Panc1 (cell line): ENCODE measurements at places on chromosomes 3 and 15.

DNA sequence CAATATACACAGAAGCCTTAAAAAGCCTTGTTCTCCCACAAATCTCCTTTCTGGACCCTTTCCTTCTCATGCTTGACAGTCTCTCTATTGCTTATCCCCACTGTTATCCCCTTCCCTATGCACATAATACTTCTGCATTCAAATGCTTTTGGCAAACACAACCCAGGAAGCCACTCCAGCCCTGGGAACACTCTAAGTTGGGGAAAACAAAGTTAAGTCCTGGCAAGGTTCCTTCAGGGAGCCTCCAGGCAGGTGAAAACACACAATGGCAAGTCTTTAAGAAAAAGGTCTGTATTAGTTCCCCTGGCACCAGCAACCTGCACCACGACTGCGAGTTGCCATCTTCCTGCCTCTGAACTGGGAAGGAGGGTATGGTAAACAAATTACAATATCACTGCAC is 19.7 kb upstream of the GANC start:
- DNase-seq = no peak

DNA sequence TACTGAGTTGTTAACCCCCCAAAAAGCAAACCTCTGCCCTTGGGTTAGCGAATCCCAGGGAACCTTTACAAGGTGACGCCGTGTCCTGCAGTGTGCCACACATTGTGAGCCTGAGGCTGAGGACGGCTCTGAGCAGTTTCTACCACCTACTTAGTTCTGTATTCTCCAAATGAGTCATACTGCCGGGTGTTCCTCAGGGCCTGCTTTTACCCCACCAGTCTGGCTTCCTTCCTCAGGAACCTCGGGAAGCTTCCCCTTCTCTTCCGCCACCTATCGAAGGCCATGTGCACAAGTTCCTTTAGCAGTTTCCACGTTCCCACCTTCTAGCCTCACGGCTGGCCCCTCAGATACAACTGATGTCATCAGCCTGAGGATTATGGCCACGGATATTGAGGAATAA is 384.0 kb upstream of the TPM1 start:
- no peak for DNase-seq

DNA sequence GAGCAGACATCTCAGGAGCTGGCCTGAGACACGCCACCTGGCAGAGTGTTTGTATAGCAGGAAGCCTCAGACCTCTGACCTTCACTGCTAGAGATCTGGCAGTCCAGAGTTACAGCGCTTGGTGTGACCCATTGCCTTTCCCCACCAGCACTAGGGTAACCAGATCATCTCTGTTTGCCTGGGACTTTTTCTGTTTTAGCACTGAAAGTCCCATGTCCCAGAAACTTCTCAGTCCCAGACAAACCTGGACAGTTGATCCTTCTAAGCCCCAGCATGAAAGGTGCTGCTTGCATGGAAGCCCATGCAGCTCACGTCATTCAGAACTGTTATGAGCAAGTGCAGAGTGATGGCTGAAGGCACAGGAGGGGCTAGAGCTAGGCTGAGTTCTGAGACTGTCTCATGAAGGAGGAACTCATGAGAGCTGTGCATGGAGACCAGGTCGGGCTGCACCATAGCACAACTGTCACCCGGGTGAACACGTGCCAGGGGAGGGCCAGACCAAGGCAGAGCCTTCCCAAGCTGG is 18.2 kb upstream of the AHSG start:
- DNase-seq = no peak

- no peak for DNase-seq
These were observed 674.7 kb downstream of the MECOM start for GRCh38 chr3:168988853-168989252.

- DNase-seq = no peak
These were observed 120.1 kb downstream of the ADAMTS17 start for GRCh38 chr15:100221471-100222348.

DNA sequence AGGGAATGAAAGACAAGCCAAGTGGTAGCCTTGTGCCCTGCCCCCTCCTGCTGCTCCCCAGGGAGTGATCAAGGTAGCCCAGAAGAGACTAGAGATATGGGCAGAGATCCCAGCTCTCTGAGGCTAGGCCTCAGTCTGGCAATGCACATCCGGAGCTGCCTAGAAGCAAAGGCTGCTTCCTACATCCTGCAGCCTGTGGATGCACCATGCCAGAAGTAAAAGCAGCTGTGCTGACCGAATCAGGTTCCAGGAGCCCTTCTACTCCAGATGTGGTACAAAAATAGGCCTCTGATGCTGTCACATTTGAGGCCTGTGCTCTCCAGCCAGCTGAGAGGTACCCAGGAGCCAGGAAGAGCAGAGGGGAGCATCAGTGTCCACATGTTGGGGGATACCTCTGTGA is 16.0 kb downstream of the TRAIP start:
- DNase-seq = no peak

GRCh38 chr15:36252146-36252711 is 327.2 kb upstream of the CDIN1 start:
- DNase-seq = no peak

DNA sequence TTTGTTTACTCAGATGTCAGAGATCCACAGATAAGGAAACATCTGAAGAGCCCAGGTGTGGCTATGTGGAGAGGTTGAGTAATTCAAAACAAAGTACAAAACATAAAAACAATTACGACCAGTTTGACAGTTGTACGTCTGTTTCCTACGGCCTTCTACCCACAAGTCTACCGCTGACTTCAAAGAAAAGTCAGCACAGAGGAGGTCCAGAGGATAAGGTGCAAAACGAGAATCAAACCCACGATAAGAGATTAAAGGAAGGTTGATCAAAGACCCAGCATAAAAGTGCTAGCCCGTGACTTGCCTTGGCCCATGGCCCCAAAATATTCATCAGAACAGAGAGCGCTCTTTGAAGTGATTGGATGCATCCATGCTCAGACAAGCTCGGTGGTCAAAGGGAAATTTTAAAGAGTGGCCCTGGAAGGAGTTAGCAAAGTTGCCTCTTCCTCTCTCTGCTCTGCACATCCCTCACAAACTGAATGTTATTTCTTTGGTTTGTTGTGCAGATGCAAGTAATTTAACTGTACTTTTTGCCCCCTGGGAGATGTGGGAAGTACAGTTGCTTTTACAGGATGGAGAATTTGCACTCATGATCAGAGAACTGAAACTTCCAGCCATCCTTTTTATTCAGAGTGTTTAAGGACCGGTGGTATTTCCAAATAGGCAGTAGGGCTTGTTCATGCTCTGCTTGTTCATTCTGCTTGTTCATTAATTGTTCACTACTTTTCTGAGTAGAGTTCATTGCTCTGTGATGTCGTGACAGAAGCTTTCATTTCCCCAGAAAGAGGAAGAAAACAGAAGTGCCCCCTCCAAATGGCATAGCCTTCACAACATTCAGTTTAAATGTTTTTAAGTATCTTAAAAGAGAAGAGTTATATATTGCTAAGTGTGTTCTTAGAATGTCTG is 31.1 kb downstream of the MME start:
- DNase-seq = no peak

DNA sequence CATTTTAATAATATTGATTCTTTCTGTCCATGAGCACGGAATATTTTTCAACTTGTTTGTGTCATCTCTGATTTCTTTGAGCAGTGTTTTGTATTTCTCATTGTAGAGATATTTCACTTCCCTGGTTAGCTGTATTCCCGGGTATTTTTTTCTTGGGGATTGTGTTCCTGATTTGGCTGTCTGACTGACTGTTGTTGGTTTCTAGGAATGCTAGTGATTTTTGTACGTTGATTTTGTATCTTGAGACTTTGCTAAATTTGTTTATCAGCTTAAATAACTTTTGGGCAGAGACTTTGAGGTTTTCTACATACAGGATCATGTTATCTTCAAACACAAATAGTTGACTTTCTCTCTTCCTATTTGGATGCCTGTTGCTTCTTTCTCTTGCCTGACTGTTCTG is 418.8 kb upstream of the ALCAM start:
- DNase-seq = no peak

DNA sequence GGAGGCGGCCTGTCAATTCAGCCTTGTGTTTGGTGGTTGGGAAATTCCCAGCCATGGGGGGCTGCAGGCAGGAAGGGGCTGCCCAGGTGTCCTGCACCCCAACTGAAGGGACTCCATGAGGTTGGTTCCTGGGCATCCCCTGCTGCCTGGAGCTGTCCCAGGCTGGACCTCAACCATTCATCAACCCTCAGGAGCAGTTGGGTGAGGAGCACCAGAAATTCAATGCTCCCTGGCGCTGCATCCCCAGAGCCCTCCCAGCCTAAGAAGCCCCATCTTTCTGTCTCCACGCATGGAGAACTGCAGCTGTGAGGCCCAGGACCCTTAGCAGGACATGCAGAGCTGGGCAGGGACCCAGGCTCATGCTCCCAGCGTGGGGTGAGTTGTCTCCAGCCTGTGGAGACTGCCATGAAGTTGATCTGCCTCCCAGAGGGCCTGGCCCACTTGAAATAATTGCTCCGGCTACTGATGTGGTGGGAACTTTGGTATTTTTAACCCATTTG is 8.0 kb upstream of the SEMA3B start:
- DNase-seq = no peak

DNA sequence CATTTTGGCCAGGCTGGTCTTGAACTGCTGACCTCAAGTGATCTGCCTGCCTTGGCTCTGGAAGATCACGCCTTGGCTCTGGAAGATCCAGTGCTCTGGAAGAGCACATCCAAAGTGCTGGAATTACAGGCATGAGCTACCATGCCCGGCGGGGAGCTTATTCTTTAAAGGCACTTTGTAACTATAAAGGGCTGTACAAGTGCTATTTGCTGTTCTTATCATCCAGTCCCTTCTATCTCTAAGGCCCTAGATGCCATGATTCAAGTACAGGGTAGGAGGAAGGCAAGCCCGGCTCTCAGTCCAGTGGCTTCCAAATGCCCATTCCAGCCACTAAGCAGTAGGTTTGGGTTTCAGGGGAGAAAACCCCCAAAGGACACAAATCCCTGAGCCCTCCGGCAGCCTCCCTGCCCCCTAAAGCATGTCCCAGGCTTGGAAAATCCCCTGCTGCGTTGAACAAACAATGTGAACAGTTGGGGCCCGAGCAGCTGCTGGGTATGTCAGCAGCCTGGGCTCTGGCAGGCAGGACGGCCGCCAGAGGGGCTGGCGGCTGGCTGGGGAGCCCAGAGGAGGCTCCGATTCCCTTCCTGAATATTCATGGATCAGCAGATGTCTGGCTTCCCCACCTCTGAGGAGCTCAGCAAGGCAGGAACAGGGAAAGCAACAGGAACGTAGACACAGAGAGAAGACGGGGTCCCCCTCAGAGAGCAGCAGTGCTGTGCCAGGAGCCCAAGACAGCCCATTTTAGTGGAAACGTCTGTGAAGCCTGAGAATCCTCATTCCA is 7.7 kb downstream of the IGDCC4 start:
- DNase-seq = no peak

GRCh38 chr15:92541291-92542200 is 114.0 kb downstream of the FAM174B start:
- no peak for DNase-seq

DNA sequence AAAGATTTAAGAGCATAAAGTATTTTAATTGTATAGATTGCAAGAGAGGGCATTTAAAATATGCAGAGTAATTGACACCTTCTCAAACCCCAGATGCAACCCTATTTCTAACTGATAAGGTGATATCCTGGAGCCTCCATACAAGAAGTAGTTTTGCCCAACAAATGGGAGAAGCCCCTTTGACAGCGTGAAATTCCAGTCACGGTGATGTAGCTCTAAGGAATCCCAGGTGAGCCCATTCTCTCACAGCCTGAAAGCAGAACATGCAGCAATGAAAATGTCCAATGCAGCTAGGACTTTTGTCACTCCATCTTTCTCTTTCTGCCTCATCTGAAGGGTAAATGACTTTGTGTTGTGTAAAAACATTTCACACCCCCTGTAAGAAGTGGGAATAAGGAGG is 96.4 kb downstream of the TMEM212 start:
- DNase-seq = no peak

DNA sequence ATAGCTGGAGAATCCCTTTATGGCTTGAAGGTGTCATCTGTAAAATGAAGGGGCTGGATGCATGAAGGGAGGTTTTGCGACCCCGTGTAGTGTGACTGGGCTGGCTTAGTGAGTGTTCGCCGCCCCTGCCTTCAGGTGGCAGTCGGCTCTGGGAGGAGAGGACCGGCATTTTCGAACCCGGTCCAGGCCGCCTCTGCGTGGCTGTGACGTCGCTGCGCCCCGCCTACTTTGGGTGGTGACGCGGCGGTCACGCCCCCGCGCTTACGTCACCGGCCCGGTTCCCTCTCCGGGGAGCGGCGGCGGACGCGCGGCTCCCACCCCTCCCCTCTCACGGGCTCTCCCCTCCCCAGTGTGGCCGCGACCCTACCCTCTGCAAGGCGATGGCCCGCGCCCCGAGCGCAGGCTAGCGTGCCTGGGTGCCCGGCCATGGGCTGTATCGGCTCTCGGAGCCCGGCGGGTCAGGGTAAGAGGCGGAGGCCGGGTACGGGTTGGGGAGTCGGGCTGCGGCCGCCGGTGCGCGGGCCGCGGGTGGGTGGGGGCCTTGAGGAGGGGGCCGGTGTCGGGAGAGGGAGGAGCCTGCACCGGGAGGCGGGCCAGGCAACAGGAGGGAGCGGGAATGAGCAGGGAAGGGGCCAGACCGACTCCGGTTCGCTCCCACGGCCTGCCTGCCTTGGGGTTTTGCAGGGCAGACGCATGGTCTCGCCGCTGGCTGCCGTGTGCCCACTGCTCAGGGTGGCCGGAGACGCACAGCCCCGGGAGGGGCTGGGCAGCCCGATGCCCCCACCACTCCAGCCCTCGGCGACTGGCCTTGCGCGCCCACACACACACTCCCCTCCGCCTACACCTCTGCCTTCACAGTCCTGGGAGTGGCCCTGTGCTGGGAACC is 1.5 kb upstream of the FAM131A start:
- no peak for DNase-seq

DNA sequence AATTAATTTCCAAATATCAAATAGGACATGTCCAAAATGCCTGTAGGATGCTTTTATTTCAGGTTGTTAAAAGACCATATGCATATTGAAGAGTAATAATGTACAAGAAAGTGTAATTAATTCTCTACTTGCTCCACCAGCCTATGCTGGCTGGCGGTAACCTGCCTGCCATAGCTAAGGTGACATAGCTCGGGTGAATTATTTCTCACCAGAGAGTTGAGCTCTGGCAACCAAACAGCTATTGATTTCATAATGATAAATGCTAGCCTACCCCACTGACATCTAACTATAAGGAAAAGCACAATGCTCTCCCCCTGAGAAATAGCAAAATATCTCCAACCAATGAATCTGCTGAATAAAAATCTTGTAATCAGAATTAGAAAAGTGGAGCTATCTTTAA is 48.9 kb downstream of the GADL1 start:
- DNase-seq = no peak

GRCh38 chr3:26011276-26011675 is 221.4 kb downstream of the OXSM start:
- DNase-seq = no peak
